ENCODE measurements at places on chromosomes 5 and 9. TPM values are rescaled to one million over a fixed set of nuclear protein-coding genes. Genes with fewer than 3 reads are reported as not detected.

The PGM5 gene
- total RNA-seq = not detected

The IRX1 gene
- total RNA-seq = 3.6 TPM

The CLTB gene
- total RNA-seq = 31.6 TPM

GRCh38 chr5:110070836-110071235 lies 381.1 kb downstream of the MAN2A1 start:
- H3K36me3 ChIP-seq = peaks cover 13% of the 10 kb centered on the region
- no peaks in the 10 kb centered on the region for H3K4me1 ChIP-seq
- H3K27me3 ChIP-seq = no peaks in the 10 kb centered on the region
- no peak overlapping the region for H3K27ac ChIP-seq
- no peak overlapping the region for H3K4me3 ChIP-seq
- no peak for DNase-seq

DNA sequence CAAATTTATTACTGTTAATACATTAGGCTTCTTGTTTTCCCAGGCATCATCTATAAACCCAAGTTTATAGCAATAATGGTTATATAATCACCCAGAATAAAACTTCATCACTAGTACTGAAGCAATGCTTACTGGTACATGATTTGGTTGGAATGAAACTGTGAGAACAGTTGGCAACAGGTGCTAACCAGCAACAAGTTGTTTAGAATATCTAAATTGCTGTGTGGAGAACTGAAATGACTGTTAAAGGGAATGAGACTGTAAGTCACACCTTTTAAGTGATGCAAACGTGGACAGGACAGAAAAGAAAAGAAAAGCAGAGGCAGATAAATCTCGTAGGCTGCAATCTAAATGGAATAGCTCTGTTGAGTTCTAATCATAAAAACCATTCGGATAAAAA lies 2.5 kb downstream of the YIPF5 start:
- H3K4me1 ChIP-seq = no peaks in the 10 kb centered on the region
- no peak for DNase-seq
- no peak overlapping the region for H3K27ac ChIP-seq
- no peak overlapping the region for H3K4me3 ChIP-seq
- H3K36me3 ChIP-seq = peaks cover 39% of the 10 kb centered on the region

The SLC6A7 gene
- not detected for total RNA-seq

The SLC34A3 gene
- total RNA-seq = not detected

GRCh38 chr5:139710319-139711066 lies 62.3 kb downstream of the CXXC5 start:
- H3K4me3 ChIP-seq = peak overlapping the region; percentile 55
- H3K27me3 ChIP-seq = no peaks in the 10 kb centered on the region
- H3K4me1 ChIP-seq = peaks cover 23% of the 10 kb centered on the region
- peak; percentile 88 for DNase-seq
